ENCODE measurements at places on chromosomes 3 and 15.

DNA sequence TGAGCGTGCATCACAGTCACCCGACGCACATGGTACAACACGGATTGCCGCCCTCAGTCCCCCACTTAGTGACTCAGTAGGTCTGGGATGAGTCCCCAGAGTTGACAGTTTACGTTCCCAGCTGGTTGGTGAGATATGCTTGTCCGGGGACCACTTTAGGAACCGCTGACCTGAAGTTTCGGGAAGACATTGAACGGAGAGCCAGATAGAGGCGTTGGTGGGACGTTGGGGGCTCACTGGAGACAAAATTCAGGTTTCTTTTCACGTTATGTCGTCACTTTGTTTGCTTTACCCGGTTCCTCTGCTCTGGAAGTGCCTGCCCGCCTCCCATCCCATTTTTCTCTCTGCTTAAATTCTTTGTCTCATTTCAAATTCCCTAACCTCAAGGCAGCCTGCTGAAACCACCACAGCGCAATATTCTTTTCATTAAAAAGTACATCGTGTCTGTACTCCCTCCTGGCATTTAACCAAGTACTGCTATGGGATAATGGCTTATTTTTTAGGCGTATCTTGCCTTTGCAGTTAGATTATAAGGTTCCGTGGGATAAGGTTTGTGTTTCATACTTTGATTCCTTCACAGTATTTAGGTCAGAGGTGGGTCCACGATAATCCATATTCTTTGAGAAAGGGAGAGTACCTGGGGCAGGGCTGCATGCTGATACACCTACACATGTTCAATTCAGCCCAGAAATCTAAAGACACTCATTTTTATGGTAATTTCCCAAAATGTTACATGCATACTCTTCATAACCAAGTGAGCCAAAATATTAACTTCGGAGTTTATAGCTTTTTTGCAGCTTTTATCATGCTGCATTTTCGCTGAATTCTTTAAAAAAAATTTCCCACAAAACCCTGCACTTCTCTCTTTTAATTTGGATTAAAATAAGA lies 921 bp downstream of the LMLN start:
- no peak for DNase-seq

GRCh38 chr3:52798978-52799476 lies 4.4 kb downstream of the ITIH3 start:
- no peak for DNase-seq

DNA sequence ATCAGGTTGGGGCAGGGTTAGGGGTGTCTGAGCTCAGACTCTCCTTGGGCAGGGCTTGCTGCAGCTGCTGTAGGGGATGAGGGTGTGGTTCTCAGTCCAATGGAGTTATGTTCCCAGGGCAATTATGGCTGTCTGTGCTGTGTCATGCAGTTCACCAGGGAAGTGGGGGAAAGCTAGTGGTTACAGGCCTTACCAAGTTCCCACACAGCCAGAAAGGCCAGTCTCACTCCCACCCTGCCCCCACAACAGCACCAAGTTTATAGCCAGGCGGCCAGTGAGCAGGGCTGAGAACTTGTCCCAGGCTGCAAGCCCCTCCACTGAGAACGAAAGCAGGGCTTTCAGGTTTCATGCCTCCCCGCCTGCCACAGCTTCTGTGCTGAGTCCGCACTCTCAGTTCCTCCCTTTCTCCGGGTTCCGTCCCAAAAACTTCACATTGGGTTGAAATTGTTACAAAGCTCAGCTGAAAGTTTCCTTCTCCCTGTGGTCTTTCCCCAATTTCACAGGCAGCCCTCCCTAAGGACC lies 19.6 kb upstream of the CPOX start:
- no peak for DNase-seq

GRCh38 chr3:127034990-127035652 lies 52.2 kb downstream of the PLXNA1 start:
- DNase-seq, result no peak

GRCh38 chr3:37662785-37663184 lies 198.9 kb upstream of the CTDSPL start:
- no peak for DNase-seq

DNA sequence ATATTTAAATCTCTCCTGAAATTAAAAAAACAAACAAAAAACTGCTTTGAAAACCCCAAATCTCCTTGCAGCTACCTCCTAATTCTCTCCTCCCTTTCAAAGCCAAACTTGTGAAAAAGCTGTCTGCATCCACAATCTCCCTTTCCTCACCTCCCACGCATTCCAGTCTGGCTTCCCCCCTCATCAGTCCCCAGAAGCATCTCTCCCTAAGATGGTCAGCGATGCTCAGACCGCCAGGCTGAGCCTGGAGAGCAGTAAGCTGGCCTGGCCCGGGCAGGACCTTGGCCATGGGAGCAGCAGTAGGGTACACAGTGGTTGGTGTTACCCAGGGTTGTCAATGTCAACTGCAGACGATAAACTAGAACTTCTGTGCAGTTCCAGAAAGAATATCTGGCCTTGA lies 32.9 kb upstream of the BLM start:
- DNase-seq, result no peak

DNA sequence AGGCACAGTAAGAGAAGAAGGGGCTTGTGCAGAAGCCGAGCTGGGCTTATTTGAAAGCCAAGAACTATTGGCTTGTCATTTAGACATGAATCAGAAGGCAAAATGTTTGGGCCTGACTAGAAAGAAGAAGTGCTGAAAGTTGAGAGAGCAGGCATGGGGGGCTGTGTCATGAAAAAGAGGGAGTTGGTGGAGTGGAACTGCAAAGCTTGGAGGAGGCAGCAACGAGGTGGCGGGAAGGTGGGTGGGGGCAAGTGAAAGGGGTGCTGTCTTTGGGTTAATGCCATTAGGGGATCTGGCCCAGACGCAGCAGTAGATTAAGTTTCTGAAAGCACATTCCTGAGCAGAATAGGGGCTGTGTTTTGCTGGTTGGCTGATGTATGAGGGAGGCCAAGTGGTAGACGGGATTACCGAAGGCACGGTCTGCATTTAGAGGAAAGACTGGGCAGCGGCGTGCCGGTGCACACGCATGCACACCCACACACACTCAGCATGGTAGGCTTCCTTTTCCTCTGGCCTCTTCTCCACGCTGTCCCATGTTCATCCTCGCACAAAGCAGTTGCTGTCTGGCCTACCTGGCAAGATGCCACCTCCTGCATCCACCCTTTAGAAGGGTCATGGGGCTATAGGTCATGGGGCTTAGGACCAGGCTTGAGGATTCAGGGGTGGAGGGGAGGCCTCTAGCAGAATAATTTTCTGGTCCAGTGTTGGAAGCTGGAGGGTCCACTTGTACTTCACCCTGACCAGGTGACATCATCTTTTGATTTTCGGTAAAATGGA lies 43.0 kb downstream of the BOC start:
- DNase-seq, result no peak

DNA sequence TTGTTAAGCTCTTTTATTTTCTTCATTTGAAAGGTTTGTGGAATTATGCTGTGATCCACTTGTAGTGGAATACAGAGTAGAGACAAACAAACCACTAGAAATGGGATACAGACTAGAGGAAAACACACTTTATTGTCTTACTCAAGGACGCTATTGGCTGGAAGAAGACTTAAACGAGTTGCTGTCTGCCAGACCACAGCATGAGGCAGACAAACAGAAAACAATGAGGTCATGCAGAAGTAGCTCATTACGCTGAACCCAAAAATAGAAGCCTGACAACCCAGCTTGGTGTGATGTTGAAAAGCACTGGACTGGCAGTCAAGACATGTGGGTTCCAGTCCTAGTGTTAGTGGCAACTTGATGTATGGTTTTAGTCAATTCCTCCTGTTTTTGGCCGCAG lies 62.4 kb upstream of the P3H2 start:
- DNase-seq, result no peak

DNA sequence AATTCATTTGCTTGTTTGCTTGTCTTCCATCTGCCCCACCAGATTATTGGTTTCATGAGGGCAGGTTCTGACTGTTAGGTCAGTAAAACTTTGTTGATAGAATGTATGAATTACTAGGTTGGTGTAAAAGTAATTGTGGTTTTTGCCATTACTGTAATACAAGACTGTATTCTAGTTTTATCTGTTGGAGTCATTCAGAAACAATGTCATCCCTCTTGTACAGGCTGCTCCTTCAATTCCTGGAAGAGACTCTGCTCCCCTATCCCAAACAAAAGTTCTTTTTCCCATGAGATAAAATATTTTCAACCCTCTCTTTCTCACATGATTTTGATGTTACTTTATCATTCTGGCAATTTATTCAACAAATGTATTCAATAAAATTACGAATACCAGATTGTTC lies 115.0 kb downstream of the CHST2 start:
- no peak for DNase-seq

DNA sequence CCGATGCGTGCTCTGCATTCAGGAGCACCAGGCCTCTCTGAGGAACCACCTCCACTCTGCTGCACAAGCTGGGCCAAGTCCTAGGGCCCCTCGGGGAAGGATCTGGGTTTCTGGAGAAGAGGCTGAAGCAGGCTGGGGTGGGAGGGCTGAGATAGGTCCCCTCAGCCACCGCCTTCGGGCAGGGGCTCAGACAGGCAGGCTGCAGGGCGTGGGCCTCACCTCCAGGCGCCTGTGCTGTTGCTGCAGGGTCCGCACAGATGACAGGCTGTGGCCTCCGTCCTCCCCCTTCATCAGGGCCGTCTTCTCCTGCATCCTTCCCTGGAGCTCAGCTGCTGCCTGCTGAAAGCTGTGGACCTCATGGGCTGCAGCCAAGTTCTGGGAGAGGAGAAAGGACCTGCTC lies 15.2 kb downstream of the PLA2G4B start:
- DNase-seq, result no peak

- no peak for DNase-seq
These were observed 24.6 kb upstream of the ZNF280D start for GRCh38 chr15:56757875-56758274.

DNA sequence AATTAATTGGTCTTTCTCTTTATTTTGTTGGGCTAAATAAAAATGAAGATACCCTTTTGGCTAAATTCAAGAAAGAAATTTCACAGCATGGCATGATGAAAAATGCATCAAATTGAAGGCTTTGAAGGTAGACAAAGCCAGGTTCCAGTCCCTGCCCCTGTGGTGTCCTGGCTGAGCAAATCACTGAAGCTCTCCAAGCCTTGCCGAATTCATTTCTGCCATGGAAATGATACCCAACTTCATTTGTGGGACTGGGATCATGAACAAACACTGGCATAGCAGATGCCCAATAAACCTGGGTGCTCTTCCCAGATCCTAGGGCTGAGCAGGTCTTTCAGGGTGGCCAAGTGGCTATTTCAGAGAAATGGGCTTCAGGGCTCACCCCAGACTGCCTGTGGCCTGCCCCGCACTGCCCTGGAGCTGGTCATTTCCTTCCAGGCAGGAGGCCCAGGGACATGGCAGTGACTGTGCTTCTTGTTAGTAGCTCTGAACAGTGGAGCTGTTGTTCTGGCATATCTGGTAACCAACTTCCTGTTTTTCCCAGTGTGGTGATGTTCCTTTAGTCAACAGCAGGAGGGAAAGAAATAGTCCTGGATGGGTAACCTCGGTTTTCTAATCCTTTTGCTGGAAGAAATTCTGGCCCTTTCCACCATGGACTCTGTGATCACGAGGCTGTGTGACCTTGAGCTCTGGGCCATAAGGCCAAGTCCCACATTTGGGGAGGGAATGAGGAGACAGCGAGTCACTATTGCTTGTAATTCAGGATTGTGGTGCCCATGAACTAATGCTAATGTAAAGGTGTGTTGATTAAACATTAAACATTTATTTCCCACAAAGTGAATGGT lies 47.6 kb downstream of the CTDSPL start:
- no peak for DNase-seq

All from activated naive CD4-positive, alpha-beta T cell (primary cell).